Aorta (tissue), 5 donors: ENCODE measurements at places on chromosomes 1 and 21. TPM values are rescaled to one million over a fixed set of nuclear protein-coding genes. Genes with fewer than 3 reads are reported as not detected.

DNA sequence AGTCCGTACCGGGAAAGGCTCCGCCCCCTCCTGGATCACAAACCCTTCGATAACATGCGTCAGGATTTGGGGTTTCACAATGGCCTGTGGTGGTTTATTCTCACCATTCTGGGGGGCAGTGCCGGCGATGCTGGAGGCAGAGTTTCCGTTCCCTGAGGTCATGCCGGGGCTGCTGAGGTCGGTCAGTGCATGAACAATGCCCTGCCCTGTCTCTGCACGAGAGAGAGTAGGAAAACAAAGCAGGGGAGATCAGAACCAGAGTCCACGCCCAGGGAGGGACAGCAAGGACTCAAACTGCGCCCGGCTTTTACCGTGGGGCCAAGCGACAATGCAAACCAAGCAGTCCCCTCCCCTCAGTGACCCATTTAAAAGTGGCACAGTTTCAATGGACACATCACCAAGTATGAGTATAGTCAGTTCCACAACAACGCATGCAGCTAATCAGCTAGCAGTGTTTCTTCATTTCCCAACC is 13.2 kb upstream of the A3GALT2 start:
- peaks cover 11% of the 10 kb centered on the region for H3K36me3 ChIP-seq
- no peak overlapping the region for H3K4me3 ChIP-seq

DNA sequence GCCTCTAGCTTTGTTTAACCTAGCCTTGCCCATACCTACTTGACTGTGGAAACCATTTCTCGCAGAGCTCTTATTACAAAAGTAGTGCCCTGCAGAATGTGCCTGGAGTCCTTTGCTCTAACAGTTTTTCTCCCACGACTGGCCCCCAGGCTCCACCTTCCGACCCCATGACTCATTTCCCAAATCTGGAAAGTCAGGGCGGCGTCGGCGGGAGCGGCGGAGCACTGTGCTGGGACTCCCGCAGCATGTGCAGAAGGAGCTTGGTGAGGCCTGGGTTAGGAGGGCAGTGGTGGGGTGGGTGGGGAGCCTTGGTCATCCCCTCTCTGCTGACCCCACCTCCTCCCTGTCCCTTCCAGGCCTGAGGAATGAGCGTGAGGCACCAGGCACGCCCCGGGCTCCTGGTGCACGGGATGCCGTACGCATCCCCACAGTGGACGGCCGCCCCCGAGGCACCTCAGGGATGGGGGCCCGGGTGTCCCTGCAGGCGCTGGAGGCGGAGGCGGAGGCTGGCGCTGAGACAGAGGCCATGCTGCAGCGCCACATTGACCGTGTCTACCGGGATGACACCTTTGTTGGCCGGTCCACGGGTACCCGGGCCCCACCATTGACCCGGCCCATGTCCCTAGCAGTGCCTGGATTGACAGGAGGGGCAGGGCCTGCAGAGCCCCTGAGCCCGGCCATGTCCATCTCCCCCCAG is 47.5 kb downstream of the YARS1 start:
- no peaks in the 10 kb centered on the region for H3K4me1 ChIP-seq
- H3K27ac ChIP-seq: no peak overlapping the region
- H3K36me3 ChIP-seq: no peaks in the 10 kb centered on the region
- no peak overlapping the region for H3K4me3 ChIP-seq
- no peaks in the 10 kb centered on the region for H3K27me3 ChIP-seq

- no peaks in the 10 kb centered on the region for H3K27me3 ChIP-seq
- H3K27ac ChIP-seq: no peak overlapping the region
- DNase-seq: no peak
- H3K36me3 ChIP-seq: no peaks in the 10 kb centered on the region
- H3K4me1 ChIP-seq: no peaks in the 10 kb centered on the region
Measured at GRCh38 chr1:107451715-107452114, 310.9 kb downstream of the NTNG1 start.

GRCh38 chr1:226981838-226982237 is 41.7 kb downstream of the COQ8A start:
- no peak overlapping the region for H3K27ac ChIP-seq
- H3K27me3 ChIP-seq: no peaks in the 10 kb centered on the region
- H3K4me3 ChIP-seq: no peak overlapping the region

- H3K4me3 ChIP-seq: no peak overlapping the region
- H3K27me3 ChIP-seq: no peaks in the 10 kb centered on the region
- H3K27ac ChIP-seq: peak overlapping the region; percentile 96
Measured at GRCh38 chr1:8077602-8078001, 51.5 kb upstream of the ERRFI1 start.

DNA sequence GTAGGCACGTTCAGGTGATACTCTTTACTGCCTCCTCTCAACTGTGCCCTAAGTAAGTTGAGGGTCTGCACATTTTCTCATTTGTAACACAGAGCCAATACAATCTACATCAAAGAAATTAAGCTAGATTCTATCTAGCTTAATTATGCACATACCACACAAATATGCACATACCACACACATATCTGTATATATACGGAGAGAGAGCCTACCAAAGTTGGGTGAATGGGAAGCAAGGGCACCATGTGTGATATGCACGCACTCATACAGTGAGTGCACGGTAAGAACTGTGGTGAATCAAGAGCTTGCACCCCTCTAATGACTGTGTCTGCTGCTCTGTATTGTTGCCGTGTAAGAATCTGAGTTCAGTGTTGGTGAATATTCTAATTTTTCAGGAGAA is 314.9 kb downstream of the ZNF326 start:
- H3K4me3 ChIP-seq: no peak overlapping the region
- no peaks in the 10 kb centered on the region for H3K27me3 ChIP-seq
- no peak for DNase-seq
- H3K27ac ChIP-seq: no peak overlapping the region
- no peaks in the 10 kb centered on the region for H3K36me3 ChIP-seq
- H3K4me1 ChIP-seq: no peaks in the 10 kb centered on the region

- no peak overlapping the region for H3K27ac ChIP-seq
- peaks cover 10% of the 10 kb centered on the region for H3K4me1 ChIP-seq
- no peaks in the 10 kb centered on the region for H3K27me3 ChIP-seq
- no peak overlapping the region for H3K4me3 ChIP-seq
- H3K36me3 ChIP-seq: no peaks in the 10 kb centered on the region
Measured at GRCh38 chr1:39130325-39130724, 74.2 kb upstream of the MACF1 start.

The LCE1E gene
- total RNA-seq: not detected

- DNase-seq: no peak
- H3K27ac ChIP-seq: no peak overlapping the region
- no peaks in the 10 kb centered on the region for H3K27me3 ChIP-seq
- no peak overlapping the region for H3K4me3 ChIP-seq
- H3K36me3 ChIP-seq: no peaks in the 10 kb centered on the region
- H3K4me1 ChIP-seq: no peaks in the 10 kb centered on the region
Measured at GRCh38 chr1:212401838-212402582, 12.7 kb downstream of the PACC1 start.

GRCh38 chr1:33258788-33259274 is 2.5 kb downstream of the ZNF362 start:
- no peaks in the 10 kb centered on the region for H3K36me3 ChIP-seq
- H3K27me3 ChIP-seq: no peaks in the 10 kb centered on the region
- H3K27ac ChIP-seq: peak overlapping the region; percentile 95
